Hypothalamus (tissue), 51 donors: ENCODE measurements at places on chromosomes 1 and 21.

DNA sequence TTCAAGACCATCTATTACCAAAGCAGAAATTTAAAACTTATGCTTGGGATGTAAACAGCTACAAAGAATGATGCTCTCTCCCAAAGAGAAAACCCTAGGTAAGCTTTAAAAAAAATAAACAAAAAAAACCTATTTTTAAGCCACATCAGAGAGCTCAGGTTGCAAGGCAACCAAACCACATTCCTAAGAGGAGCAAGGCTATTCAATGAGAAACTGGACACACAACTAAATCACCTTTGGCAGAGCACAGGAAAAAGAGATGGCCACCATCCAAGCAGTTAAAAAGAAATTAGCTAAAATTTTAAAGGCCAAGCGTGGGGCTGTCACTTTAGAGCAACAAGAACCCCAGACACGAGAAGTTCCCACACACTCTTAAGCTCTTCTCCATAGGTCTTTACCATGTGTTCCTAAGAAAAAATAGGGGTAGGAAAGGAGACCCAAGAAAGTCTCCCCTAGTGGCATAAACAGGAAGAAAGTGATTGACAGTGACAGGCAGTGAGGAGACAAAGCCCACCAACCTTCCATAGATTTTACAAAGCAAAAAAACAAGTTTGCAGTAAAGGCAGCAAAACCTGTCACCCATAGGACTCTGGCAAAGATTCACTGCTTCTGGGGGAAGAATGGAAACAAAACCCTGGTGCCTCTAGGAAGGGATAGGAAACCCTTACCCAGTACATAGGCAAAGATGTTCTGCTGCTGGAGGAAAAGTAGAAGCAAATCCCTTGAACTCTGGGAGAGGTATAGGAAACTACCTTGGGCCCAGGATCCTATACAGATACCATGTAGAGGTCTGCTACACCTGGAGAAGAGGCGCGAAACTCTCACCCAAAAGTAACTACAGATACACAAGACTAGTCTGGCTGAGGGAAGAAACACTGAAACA is 68.5 kb downstream of the FOXJ3 start:
- no peak for DNase-seq

GRCh38 chr1:116127123-116127847 is 16.1 kb downstream of the MAB21L3 start:
- DNase-seq: no peak

- DNase-seq: no peak
Measured at GRCh38 chr21:44955141-44955797, 15.4 kb downstream of the SLX9 start.

- no peak for DNase-seq
Measured at GRCh38 chr1:4784761-4785160, 130.4 kb downstream of the AJAP1 start.

DNA sequence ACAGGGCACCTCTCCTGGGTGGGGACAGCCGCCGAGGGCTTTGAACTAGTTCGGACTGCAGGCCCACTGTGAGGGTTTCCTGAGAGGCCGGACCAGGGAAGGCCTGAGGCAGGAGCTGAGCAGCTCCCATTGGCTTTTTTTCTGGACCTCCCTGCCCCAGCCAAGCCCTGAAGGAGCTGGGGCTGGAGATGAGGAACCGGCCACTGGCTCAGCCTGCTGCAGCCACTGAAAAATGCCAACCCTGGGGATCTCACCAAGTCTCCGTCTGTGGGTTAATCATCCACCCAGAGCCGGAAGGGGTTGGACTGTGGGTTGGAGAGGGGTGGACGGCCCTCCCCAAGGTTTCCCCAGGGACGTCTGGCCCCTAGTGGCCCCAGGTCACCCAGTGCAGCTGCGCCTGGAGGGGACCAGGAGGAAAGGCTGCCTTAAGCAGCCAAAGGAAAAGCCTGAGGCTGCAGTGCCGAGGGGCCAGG is 2.5 kb downstream of the VWA1 start:
- DNase-seq: no peak

DNA sequence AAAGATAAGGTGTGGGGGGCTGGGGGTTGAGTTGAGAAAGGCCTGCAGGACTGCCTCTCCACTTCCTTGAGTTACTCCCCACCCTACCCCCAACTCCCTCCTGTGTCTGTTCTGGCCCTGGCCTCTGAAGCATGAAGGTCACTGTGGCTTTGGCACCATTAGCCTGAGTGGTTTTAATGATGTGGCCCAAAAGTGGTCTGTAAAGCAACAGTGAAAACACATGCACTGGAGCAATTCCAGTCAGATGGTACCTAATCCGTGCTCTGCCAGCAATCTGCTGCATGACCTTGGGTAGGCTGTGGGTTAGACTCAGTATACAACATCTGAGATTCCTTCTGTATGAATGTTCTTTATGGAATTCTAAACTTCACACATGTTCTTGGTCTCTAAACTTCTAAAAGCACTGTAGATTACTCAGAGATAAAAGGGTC is 86.5 kb upstream of the ATP1A1 start:
- no peak for DNase-seq

- peak; percentile 31 for DNase-seq
Measured at GRCh38 chr1:25572708-25573590, 29.5 kb downstream of the LDLRAP1 start.
